ENCODE measurements at places on chromosomes 6 and 20. TPM values are rescaled to one million over a fixed set of nuclear protein-coding genes. Genes with fewer than 3 reads are reported as not detected.

Gene FRK
- total RNA-seq: 5.1 TPM

Gene TRIM40
- total RNA-seq: not detected

Gene SLC35D3
- total RNA-seq: not detected

Gene GGTLC1
- total RNA-seq: not detected

Gene TP53TG5
- total RNA-seq: 1.4 TPM

Gene ERVFRD-1
- 0.14 TPM for total RNA-seq

Gene PNPLA1
- 0.14 TPM for total RNA-seq

Gene NFATC2
- 4.4 TPM for total RNA-seq

Gene BPIFB4
- total RNA-seq: not detected

Gene GMPR
- total RNA-seq: 14.7 TPM

Gene MYB
- 0.29 TPM for total RNA-seq

Gene CLIC5
- total RNA-seq: 7.6 TPM

Gene C6orf89
- total RNA-seq: 56.5 TPM

Gene TREML2
- 0.28 TPM for total RNA-seq

Gene GLP1R
- not detected for total RNA-seq

Gene OXT
- total RNA-seq: not detected

Gene CD24
- 3.0 TPM for total RNA-seq

Gene HNF4A
- total RNA-seq: not detected

Gene HS3ST5
- total RNA-seq: not detected

Gene CCM2L
- total RNA-seq: 9.7 TPM

Gene COL21A1
- total RNA-seq: 13.2 TPM

Gene NR2E1
- total RNA-seq: not detected

Gene CYP39A1
- 3.7 TPM for total RNA-seq

Gene CDH4
- 0.65 TPM for total RNA-seq

Gene MYBL2
- 0.60 TPM for total RNA-seq

Gene C20orf141
- not detected for total RNA-seq

Gene FERMT1
- not detected for total RNA-seq

Gene SMOC2
- total RNA-seq: 77.6 TPM

Gene NKX2-2
- 0.23 TPM for total RNA-seq

Gene ARMH2
- not detected for total RNA-seq

Gene HLA-DMB
- 19.2 TPM for total RNA-seq

Gene COX4I2
- 6.5 TPM for total RNA-seq

Gene ADGB
- total RNA-seq: not detected

Gene MOCS3
- total RNA-seq: 2.7 TPM

Gene PAK5
- not detected for total RNA-seq

Gene OPN5
- total RNA-seq: not detected

Gene B3GAT2
- total RNA-seq: not detected

Gene HLA-G
- 0.19 TPM for total RNA-seq

Measured in posterior vena cava (tissue), 2 donors.